NCI-H2171 (cell line): ENCODE measurements at places on chromosomes 12 and 14.

GRCh38 chr12:102869571-102869970, 47.5 kb downstream of the PAH start:
- DNase-seq: no peak

DNA sequence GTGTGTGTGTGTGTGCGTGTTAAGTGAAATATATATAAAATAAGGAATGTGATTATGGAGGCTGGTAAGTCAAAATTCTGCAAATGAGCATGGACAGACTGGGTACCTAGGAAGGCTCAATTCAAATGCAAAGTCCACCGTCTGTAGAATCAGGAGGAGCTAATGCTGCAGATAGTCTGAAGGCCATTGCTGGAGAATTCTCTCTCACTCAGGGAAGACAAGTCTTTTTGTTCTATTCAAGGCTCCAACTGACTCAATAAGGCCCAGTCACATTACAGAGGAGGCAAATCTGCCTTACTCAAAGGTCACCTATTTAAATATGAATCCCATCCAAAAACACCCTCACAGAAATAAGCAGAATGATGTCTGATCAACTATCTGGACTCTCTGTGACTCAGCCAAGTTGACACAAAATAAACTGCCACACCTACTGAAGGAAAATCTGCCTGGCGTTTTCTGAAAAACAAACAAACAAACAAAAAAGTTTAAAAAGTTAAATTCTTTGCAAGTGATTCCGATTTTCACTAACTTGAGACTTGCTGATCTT, 684 bp upstream of the KLRF2 start:
- DNase-seq: no peak

- no peak for DNase-seq
These were observed 25.1 kb upstream of the CDK17 start for GRCh38 chr12:96425321-96425720.

- DNase-seq: no peak
These were observed 20.9 kb upstream of the SCFD1 start for GRCh38 chr14:30600922-30601918.

GRCh38 chr12:89756194-89756584, 47.6 kb upstream of the ATP2B1 start:
- no peak for DNase-seq

DNA sequence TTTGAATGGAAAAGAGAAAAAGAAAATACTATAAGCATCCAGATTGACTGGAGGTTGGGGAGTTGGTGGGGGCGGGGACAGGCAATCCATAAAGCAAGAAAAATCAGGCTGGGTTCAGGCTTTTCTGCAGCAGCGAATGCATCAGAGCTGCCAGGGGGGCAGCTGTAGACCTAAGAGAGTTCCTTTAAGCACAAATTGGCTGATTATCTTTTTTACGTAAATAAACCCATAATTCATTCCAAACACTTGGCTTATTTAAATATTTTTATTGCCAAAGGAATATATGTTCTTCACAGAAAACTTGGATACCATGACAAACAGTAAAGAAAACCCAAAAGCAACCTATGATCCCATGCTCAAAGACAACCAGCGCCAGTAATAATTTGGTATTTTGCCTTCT, 10.2 kb downstream of the BDKRB2 start:
- DNase-seq: no peak

DNA sequence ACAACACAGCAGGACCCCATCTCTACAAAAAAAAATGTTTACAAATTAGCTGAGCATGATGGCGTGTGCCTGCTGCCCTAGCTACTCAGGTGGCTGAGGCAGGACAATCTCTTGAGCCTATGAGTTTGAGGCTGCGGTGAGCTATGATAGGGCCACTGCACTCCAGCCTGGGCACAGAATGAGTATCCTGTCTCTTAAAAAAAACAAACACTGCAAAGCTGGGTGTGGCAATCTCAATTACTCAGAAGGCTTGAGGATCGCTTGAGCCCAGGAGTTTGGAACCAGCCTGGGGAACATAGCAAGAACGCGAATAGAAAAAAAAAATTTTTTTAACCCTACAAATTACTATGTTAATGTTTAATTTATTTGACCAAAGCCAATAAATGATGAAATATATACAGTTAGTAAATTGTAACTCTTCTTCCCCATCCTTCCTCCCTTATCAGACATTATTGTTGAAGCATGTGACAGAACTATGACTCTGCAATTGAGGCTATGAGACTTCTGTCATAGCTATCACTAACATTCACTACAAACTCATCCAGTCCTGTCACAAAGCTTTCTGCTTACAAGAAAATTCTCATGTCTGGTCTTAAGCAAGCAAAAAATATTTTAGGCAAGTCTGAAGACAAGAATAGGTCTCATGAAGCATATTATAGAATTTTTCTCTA, 9.8 kb downstream of the BTBD7 start:
- no peak for DNase-seq
